ENCODE measurements at places on chromosomes 7 and 10.

- no peak for DNase-seq
These were observed 60.9 kb upstream of the CAMK2B start for GRCh38 chr7:44386139-44386913.

DNA sequence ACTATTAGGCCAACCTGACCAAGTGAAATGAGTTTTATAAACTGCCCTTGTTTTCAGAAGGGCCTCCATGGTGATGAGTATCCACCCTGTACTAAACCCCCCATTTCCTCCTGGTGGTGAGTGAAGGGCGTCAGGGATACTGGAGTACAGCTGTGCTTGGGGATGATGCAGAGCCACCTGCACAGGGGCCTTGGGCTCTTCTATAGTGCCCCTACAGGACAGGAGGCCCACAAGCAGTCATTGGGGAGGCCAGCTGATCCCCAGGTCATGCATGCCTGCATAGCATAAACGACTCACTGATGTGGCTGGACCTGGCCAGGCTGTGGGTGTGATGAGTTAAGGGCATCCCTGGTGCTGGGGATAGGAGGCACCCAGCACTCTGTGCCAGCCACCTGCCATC is 114.1 kb upstream of the CELF2 start:
- no peak for DNase-seq

DNA sequence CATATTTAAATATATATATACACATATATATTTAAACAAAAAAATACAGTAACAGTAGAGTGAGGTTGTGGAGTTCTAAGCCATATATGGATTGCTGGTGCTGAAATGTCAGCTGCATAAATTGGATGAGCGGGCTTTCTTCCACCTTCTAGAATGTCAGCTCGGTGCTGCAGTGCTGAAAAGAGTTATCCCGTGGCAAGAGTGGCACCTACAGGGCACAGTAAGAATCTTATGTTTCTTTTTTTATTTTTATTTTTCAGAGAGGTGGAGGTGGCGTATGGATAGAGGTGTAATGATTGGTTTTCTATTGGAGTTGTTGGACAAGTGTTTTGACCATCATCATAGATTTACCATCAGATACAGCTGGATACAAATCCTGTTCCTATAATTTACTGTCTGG is 86.2 kb upstream of the DYNC1I1 start:
- no peak for DNase-seq

DNA sequence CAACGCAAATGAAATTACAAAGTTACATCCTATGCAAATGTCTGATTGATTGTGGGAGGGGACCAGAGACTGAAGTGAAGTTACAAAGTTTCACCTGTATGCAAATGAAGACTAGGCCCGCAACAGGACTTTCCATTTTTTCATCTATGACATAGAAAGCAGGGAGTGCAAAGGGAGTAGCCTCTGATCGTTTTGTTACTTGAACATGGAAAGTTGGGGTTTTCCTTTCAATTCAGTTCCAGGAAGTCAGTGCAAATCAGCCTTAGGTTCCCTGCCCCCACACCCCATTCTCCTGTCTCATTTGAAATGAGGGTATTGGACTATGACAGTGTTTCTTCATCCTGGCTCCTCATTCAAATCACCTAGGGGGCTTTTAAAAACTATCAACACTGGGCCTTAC is 96.9 kb upstream of the HABP2 start:
- DNase-seq, result no peak

GRCh38 chr7:148419856-148420832 is 170.4 kb upstream of the C7orf33 start:
- DNase-seq, result no peak

- DNase-seq, result no peak
These were observed 263.2 kb downstream of the FZD1 start for GRCh38 chr7:91527460-91527859.

DNA sequence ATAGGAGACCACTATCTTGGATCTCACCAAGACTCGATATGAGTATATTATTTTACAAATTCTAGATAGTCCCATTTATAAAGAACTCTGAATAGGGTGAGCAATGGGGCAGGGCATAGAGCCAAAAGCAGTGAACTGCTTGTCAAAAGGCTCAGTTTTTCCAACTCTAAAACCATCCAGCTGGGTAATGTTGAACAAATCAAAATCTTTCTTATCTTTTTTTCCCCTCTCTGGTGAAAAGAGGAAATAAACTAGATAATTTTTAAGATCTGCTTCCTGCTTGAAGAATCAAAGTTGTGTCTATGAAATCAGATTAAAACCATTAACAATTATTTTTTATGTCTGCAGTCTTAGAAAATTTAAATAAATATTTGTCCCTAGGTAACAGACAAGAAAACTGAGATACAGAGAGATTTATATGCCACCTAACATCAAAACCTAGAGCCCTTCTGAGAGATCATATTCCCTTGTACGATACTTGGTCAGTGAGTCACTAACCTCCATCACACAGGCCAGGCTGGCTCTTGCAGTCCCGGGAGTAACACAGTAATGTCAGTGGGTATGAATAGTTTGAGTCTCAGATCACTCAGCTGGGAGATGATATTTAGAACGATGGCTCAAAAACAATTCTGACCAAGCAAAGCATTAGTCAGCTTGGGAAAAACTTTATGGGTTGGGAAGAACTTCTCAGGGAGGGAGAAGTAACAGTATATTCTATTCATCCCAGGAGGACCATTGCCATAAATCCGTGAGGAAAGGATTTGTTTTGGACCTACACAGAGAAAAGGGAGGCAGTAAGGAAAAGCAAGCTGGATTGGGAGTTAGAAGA is 178.8 kb downstream of the REEP3 start:
- DNase-seq, result no peak
